NCI-H2029 (cell line): ENCODE measurements at places on chromosomes 12 and 14.
A peak's percentile ranks its signal among the peaks of the same experiment; 100 is the strongest.

DNA sequence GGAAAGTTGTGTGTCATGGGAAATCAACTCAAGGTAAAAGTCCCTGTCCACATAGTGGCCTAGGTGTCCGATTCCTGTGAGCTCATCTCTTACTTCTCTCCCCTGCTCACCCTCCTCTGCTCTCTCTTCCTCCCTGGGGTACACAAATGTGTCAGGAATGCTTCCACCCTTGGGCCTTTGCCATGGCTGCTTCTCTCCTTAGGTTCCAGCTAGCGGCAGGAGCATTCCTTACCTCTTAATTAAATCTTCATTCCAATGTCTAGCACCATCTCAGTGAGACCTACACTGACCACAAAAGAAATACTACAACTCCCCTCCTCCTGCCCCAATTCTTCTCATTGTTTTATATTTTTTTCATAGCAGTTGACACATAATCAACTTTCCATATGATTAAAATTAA, 298.6 kb downstream of the PDZRN4 start:
- DNase-seq = no peak

DNA sequence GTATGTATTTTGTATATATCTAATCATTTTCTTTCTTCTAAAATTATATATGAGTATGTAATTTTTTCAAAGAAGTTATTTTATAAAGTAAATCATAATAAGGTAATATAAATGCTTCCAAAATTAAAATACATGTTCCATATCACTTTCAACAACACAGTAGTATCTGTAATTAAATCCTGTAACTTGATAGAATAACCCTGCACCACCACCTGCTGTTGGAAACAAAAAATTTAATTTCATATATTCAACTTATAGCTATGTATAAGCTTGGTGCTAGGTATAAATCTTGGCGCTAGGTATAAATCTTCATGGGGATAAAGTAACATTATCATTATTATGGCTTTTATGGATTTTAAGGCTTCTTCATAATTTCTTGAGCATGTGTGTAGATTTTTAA, 149.7 kb upstream of the DCN start:
- no peak for DNase-seq

DNA sequence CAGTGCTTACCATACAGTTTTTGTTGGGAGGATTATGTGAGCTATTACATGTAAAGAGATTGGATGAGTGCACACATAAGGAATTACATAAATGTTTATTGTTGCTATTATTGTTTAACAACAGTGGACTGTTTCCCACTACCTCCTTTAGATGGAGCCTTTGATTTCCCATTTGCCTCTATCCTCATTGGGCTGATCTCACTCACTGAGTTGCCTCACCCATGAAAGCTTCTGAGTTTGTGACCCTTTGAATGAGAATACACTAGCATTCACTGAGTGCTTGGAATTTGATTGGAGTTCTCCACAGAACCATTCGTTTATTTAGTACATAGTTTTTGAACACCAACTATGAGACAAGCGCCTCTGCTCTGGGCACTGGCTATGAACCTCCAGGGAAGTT, 121.0 kb downstream of the HELB start:
- no peak for DNase-seq

GRCh38 chr12:30806989-30807694, 52.4 kb upstream of the CAPRIN2 start:
- peak; percentile 55 for DNase-seq

- DNase-seq = no peak
Observed at GRCh38 chr12:79378496-79378895, 312.3 kb downstream of the PAWR start.

GRCh38 chr14:104782086-104782807, 13.3 kb downstream of the AKT1 start:
- DNase-seq = no peak

DNA sequence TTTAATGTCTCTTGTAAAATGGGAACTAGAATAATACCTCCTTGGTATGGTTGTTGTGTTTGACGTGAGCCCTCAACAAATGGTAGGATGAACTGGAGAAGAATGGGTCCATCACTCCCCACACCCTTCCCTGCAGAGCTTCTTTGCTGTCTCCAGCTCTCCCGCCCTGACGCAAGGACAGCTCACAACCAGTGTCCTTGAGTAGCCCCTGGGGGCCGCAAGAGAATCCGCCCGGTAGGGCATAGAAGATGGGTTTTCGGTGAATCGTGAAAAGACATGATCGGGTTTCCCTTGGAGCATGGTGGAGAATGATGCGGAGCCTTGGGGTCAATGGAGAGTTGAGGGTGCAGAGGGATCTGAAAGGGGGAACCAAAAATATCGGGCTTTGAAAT, 6.1 kb upstream of the PAX9 start:
- no peak for DNase-seq

DNA sequence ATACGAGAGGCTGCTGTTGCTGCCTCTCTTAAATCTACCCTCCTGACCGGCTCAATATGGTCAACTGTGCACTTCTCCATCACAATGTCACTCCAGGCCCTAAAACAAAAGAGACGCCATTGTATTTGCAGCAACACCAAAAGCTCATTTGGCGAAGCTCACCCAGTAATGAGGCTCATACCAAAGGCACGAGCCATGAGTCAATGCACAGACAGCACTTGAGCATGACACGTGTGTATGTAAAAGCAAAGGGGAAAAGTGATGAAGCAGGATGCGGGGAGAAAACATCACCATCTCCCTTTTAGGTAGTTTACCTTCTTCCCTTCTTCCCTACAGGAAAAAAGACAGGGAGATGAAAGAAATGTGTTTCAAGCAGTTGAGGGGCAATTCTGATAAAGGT, 150.3 kb downstream of the FOXN3 start:
- no peak for DNase-seq

DNA sequence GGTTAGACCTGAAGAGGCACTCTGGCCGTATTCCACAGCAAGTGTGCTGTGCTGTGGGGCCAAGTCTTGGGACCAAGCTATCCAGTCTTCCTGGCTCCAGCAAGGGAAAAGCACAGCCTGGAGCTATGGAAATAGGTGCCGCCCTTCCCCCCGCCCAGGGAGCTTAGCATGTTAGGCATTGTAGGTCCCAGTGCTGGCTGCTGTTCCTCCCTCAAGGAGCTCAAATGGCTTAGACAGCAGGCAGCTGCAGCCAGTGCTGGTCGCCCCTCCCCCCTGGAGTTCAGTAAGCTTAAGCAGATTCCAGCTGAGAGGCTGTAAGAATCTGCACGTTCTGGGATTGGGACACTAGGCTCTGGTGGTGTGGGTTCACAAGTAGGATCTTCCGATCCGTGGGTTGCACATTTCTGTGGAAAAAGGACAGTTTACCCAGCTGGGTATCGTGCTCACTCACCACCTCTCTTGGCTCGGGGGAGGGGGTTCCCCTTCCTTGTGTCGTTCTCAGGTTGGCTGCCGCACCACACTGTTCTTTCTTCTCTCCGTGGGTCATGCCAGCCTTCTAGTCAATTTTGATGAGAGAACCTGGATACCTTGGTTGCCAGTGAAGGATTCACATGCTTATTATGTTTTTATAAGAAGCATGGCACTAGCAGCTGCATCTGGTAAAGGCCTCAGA, 127.3 kb downstream of the CNTN1 start:
- DNase-seq = no peak

GRCh38 chr14:52363961-52364360, 49.8 kb downstream of the PTGER2 start:
- no peak for DNase-seq

DNA sequence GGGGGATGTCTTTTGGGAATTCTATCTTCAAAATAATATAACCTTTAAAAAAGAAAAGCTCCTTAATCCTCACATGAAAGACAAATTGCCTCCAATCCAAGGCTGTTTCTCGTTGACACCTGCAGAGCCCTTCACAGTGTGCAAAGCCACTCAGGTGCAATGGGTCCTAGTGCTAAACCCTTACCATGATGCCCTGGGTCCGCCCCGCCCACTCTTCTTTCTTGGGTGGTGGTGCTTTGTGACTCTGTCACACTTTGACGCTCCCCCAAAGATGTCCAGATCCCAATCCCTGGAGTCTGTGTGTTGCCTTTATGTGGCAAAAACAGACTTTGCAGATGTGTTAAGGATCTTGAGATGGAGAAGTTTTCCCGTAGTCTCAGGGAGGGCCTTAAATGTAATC, 29.7 kb downstream of the CLMN start:
- DNase-seq = no peak

DNA sequence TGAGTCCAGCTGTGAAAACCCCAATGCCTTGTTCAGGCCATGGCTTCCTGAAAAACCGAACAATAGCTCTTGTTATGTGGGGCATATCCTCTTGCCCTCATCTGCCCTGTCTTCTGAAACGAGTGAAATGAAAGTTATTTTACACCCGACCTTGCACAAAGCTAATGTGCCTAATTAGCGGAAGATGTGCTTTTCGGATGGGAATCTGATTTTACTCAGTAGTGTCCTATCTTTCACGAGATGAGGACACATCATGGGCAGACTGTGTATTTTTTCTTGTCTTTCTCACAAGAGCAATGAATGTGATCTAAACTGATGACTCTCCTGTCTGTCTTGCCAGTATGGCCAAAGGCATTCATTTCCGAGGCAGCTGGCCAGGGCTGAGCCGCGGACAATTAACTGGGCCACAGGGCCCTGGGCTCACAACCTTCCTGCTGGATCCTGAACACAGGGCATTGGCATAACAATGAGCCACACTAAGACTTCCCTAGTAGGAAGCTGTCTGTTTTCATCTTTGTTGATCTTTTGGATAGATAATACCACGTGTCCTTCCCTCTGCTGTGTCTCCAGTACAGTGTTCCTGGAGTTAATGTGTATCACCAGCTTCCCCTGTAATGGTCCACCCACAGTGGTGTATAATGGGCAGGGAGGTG, 86.0 kb upstream of the HIF1A start:
- peak; percentile 96 for DNase-seq

DNA sequence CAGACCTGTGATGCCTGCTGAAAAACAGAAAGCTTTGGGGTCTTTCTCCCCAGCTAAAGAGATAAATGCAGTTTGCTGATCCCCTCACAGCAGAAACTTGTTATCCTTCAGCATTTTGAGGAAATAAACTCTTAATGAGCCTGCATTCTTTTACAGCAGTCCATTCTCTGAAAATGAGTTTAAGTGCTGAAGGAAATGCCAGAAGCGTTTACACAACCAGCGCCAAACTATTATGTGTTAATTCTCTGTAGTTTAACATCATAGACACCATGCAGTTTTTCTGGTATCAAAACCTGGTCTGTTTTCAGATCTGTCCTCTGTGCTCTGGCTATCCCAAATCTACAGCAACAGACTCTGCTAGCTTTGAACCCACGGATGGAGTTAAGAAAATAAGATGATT, 291.3 kb downstream of the NPAS3 start:
- DNase-seq = no peak

GRCh38 chr12:124191966-124192365, 102.9 kb upstream of the RFLNA start:
- DNase-seq = no peak

GRCh38 chr12:124523071-124523470, 44.3 kb downstream of the NCOR2 start:
- DNase-seq = peak; percentile 59

GRCh38 chr12:110134691-110135411, 10.7 kb downstream of the IFT81 start:
- no peak for DNase-seq

- no peak for DNase-seq
Observed at GRCh38 chr14:71514941-71515919, 417.0 kb upstream of the RGS6 start.

- DNase-seq = no peak
Observed at GRCh38 chr12:56336361-56337167, 2.1 kb upstream of the IL23A start.

DNA sequence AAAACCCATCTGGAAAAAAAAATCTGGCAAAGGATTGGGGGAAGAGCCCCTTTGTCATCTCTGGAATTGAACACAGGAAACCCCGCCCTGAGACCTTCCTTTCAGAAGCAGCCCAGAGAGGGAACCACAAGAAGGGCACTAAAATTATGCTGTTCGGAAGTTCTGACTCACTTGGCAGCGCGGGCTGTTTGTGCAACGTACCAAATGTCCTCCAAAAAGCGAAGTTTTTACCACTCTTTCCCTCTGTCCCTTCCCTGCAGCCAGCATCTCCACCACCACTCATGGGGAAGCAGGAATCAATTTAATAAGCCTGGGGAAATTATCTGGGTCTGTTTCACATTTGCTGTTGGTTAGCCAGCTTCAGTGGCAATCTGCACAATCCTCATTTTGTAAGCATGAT, 3.2 kb upstream of the SYNE3 start:
- DNase-seq = no peak

GRCh38 chr12:11524446-11524845, 125.0 kb upstream of the ETV6 start:
- no peak for DNase-seq

- DNase-seq = no peak
Observed at GRCh38 chr12:47772738-47773061, 338 bp upstream of the SLC48A1 start.

GRCh38 chr12:108802101-108802961, 55.1 kb downstream of the SSH1 start:
- DNase-seq = no peak

GRCh38 chr12:102427543-102427941, 52.8 kb downstream of the IGF1 start:
- no peak for DNase-seq

- DNase-seq = no peak
Observed at GRCh38 chr12:49367381-49368239, at the start of gene SPATS2. SPATS2 (plus strand) TSS chr12:49367462; CDS start chr12:49461013, 93,551 bp downstream.

GRCh38 chr14:67332468-67332867, 27.1 kb downstream of the ATP6V1D start:
- no peak for DNase-seq

DNA sequence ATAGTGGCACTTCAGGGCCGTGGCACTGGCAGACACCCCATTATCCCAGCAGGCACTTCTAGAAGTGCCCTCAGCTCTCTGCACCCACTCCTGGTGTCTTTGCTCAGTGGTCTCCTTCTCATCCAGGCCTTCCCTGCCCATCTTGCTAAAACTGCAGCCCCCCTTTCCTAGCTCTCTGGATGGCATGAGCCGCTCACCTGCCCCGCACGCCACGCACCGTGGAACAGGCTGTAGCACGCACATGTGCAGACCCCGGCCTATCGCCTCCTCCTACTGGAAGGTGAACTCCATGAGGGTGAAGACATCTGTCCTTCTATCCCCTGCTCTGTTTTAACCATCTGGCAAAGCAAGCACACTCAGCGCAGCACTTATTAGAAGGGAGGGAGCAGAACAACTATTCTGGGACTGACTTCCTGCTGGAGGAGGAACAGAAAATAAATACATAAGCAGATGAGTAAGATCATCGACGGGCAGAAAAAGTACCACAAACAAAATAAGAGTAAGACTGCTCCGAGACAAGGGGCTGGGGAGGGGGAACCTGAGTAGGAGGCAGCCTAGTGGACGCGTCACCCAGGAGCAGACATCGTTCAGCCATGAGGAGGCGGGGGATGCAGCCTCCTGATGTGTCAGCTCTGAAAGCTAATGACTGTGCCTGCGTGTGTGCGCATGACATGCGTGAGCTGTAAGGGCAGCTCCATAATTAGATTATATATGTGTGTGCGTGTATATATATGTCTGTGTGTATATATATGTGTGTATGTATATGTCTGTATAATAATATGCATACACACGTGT, 7.8 kb upstream of the FZD10 start:
- DNase-seq = no peak

GRCh38 chr12:7656121-7656520, 9.6 kb downstream of the APOBEC1 start:
- DNase-seq = no peak
